Upper lobe of right lung (tissue), 1 donor: ENCODE measurements at places on chromosomes 12 and 14. TPM values are rescaled to one million over a fixed set of nuclear protein-coding genes. Genes with fewer than 3 reads are reported as not detected.
A peak's percentile ranks its signal among the peaks of the same experiment; 100 is the strongest.

The SMCO2 gene
- 0.38 TPM for total RNA-seq

The PTPRB gene
- total RNA-seq = 196 TPM

The PLXNC1 gene
- total RNA-seq = 15.7 TPM

GRCh38 chr14:102363182-102363943 lies 622 bp downstream of the TECPR2 start:
- peaks cover 25% of the 10 kb centered on the region for H3K4me1 ChIP-seq
- H3K27me3 ChIP-seq = no peaks in the 10 kb centered on the region
- peaks cover 7% of the 10 kb centered on the region for H3K36me3 ChIP-seq
- H3K27ac ChIP-seq = peak overlapping the region; percentile 91
- peak overlapping the region; percentile 93 for H3K4me3 ChIP-seq
- no peak for DNase-seq

- H3K36me3 ChIP-seq = no peaks in the 10 kb centered on the region
- H3K27me3 ChIP-seq = no peaks in the 10 kb centered on the region
- H3K27ac ChIP-seq = no peak overlapping the region
- H3K4me1 ChIP-seq = peaks cover 8% of the 10 kb centered on the region
- no peak overlapping the region for H3K4me3 ChIP-seq
Measured at GRCh38 chr12:107035733-107036132, 48.8 kb upstream of the MTERF2 start.

- DNase-seq = no peak
- H3K27ac ChIP-seq = no peak overlapping the region
- no peaks in the 10 kb centered on the region for H3K36me3 ChIP-seq
- no peak overlapping the region for H3K4me3 ChIP-seq
- peaks cover 6% of the 10 kb centered on the region for H3K4me1 ChIP-seq
Measured at GRCh38 chr12:121062391-121063045, 23.5 kb upstream of the OASL start.

DNA sequence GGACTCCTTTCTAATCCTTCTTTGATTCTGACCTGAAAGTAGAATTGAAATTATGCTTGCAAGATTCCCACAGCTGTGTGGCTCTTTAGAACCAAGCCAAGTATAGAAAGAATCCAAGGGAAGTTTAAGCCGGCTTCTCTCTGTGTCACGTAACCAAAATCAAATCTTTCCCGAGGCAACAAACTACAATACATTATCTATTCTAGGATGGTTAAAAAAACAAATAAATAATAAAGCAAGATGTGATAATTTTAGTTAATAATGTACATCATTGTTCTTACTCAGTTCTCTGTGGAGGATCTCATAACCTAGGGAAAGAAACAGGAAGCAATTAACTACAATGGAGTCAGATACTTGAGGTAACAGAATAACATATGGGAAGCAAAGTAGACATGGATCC lies 78.1 kb upstream of the ST8SIA1 start:
- DNase-seq = no peak
- H3K4me3 ChIP-seq = no peak overlapping the region
- H3K36me3 ChIP-seq = no peaks in the 10 kb centered on the region
- peaks cover 16% of the 10 kb centered on the region for H3K4me1 ChIP-seq
- no peak overlapping the region for H3K27ac ChIP-seq

GRCh38 chr12:48017496-48017895 lies 13.2 kb upstream of the COL2A1 start:
- DNase-seq = no peak
- no peak overlapping the region for H3K4me3 ChIP-seq
- no peak overlapping the region for H3K27ac ChIP-seq
- no peaks in the 10 kb centered on the region for H3K4me1 ChIP-seq
- H3K27me3 ChIP-seq = peaks cover 13% of the 10 kb centered on the region

- H3K27me3 ChIP-seq = no peaks in the 10 kb centered on the region
- H3K4me3 ChIP-seq = no peak overlapping the region
Measured at GRCh38 chr14:61911574-61911973, 149.4 kb downstream of the SNAPC1 start.

GRCh38 chr14:84108746-84109457 lies 1421.0 kb upstream of the FLRT2 start:
- no peaks in the 10 kb centered on the region for H3K27me3 ChIP-seq
- no peaks in the 10 kb centered on the region for H3K36me3 ChIP-seq
- no peak for DNase-seq
- no peaks in the 10 kb centered on the region for H3K4me1 ChIP-seq
